ENCODE measurements at places on chromosomes 16 and 17. TPM values are rescaled to one million over a fixed set of nuclear protein-coding genes. Genes with fewer than 3 reads are reported as not detected.
A peak's percentile ranks its signal among the peaks of the same experiment; 100 is the strongest.

- peak overlapping the region; percentile 28 for H3K27ac ChIP-seq
- no peaks in the 10 kb centered on the region for H3K36me3 ChIP-seq
- H3K4me3 ChIP-seq, result peak overlapping the region; percentile 52
Measured at GRCh38 chr17:78716814-78717393, 65.2 kb downstream of the CYTH1 start.

DNA sequence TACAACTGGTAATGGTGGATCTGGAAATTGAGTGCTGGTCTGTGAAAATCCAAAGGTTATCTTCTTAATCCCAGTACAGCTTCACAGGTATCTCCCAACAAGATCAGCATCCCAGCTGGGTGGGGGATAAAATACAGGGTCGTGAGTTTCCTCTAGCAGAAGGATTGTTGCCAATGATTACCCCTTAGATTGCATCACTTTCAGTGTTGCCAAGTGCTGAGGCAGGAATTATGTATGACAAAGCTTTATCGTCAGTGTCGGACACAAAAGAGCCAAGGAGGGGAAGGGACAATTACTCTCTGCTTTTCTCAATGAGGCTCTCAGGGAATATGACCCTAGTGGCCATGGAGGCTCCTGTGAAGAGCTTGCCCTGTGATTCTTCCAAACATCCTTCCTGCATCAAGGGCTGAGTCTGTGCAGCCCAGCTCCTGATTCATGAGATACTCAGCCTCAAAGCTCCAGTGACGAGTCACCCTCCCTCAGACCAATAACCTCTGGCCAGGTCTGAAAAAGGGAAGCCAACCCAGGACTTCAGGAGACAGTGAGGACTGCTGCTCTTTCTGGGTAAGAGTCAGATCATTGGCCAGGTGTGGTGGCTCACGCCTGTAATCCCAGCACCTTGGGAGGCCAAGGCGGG lies 15.0 kb downstream of the OR1F1 start:
- H3K27me3 ChIP-seq, result no peaks in the 10 kb centered on the region
- no peaks in the 10 kb centered on the region for H3K36me3 ChIP-seq
- H3K27ac ChIP-seq, result no peak overlapping the region
- DNase-seq, result no peak
- no peak overlapping the region for H3K4me3 ChIP-seq
- H3K4me1 ChIP-seq, result no peaks in the 10 kb centered on the region

GRCh38 chr16:86016201-86016965 lies 117.4 kb downstream of the IRF8 start:
- H3K27ac ChIP-seq, result no peak overlapping the region
- no peaks in the 10 kb centered on the region for H3K4me1 ChIP-seq
- no peaks in the 10 kb centered on the region for H3K36me3 ChIP-seq
- H3K4me3 ChIP-seq, result no peak overlapping the region

DNA sequence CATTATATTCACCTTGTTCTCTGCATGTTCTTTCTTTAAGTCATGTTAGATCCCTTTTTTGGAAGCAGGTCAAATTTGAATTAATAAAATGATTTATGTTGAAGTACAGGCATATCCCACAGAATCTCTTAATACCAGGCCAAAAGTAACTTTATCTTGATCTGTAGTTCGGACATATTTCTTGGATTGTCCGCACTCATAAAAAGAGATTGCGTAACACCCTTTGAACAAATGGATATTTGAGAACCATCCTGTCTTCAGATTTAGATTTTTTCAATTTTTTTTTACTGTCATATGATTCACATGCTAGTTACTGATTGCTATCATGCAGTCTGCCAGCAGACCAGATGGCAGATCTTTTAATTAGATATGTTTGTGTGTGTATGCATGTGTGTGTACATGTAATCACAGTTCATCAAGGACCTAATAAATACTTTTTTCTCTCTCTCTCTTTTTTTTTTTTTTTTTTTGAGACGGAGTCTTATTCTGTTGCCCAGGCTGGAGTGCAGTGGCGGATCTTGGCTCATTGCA lies 352.6 kb downstream of the WWOX start:
- DNase-seq, result no peak
- no peak overlapping the region for H3K27ac ChIP-seq
- H3K4me1 ChIP-seq, result no peaks in the 10 kb centered on the region

DNA sequence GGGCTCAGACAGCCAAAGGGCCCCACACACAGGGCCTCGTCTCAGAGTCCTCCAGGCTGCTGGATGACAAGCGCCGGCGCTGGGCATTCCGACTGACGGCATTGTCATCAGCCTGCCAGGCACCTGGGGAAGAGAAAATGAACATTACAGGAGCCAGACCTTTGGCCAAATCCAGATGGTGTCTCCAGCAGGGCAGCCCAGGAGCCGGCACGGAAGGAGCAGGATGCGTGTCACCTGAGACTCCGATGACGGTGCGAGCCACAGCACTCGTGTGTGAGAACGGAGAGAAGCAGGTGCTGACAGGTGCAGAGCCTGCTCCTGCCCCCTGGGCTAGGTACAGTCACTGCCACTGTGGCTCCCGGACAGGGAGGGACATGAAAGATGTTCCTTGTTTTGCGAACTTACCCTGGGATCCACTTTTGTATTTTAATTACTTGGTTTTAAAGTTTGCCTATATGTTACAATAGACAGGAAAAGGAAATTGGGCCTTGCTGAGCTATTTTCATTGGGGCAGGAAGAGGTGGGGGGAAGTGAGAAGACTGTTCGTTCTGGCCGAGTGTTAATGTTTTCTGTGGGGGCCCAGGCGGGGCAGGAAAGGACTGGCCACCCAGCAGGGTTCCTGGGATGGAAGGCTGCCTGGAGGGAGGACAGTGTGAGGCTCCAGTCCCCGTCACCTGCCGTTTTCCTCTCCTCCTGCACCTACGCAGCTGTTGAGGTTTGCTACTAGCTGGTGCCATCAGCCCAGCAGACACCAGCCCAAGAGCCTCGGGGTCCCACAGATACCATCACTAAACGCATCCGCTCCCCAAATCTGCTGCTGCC lies 4.4 kb upstream of the FOXJ1 start:
- H3K27me3 ChIP-seq, result no peaks in the 10 kb centered on the region
- peaks cover 46% of the 10 kb centered on the region for H3K4me1 ChIP-seq
- no peaks in the 10 kb centered on the region for H3K36me3 ChIP-seq
- DNase-seq, result peak; percentile 51

- no peak overlapping the region for H3K4me3 ChIP-seq
- no peaks in the 10 kb centered on the region for H3K4me1 ChIP-seq
- no peak overlapping the region for H3K27ac ChIP-seq
- DNase-seq, result no peak
- H3K27me3 ChIP-seq, result no peaks in the 10 kb centered on the region
Measured at GRCh38 chr17:56173026-56173425, 19.8 kb downstream of the ANKFN1 start.

- no peaks in the 10 kb centered on the region for H3K36me3 ChIP-seq
- H3K27ac ChIP-seq, result no peak overlapping the region
- H3K27me3 ChIP-seq, result no peaks in the 10 kb centered on the region
- no peak overlapping the region for H3K4me3 ChIP-seq
- no peak for DNase-seq
- peaks cover 8% of the 10 kb centered on the region for H3K4me1 ChIP-seq
Measured at GRCh38 chr17:41499714-41500113, 5.7 kb downstream of the KRT13 start.

- H3K27ac ChIP-seq, result peak overlapping the region; percentile 54
- H3K27me3 ChIP-seq, result no peaks in the 10 kb centered on the region
- no peak overlapping the region for H3K4me3 ChIP-seq
- peak; percentile 61 for DNase-seq
Measured at GRCh38 chr17:38761612-38762011, 9.1 kb downstream of the PSMB3 start.

DNA sequence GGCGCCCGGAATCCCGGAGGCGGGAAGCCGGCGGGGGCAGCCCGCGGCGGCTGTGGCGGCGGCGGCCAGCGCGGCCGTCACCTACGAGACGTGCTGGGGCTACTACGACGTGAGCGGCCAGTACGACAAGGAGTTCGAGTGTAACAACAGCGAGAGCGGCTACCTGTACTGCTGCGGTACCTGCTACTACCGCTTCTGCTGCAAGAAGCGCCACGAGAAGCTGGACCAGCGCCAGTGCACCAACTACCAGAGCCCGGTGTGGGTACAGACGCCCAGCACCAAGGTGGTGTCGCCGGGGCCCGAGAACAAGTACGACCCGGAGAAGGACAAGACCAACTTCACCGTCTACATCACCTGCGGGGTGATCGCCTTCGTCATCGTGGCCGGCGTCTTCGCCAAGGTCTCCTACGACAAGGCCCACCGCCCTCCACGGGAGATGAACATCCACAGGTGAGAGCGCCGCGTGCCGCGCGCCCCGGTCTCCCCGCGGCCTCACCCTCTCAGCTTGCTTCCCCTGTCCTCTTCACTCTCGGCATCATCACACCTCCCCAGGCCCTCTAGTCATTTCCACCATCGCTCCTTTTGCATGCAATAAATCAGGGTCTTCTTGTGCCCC lies 706 bp downstream of the SHISA6 start:
- H3K36me3 ChIP-seq, result no peaks in the 10 kb centered on the region
- H3K4me3 ChIP-seq, result no peak overlapping the region
- DNase-seq, result no peak
- no peaks in the 10 kb centered on the region for H3K27me3 ChIP-seq

- H3K27me3 ChIP-seq, result no peaks in the 10 kb centered on the region
- no peaks in the 10 kb centered on the region for H3K36me3 ChIP-seq
- no peak overlapping the region for H3K4me3 ChIP-seq
- DNase-seq, result no peak
Measured at GRCh38 chr16:73311857-73312723, 264.2 kb upstream of the ZFHX3 start.

- H3K27ac ChIP-seq, result no peak overlapping the region
- no peak for DNase-seq
- no peaks in the 10 kb centered on the region for H3K4me1 ChIP-seq
- no peaks in the 10 kb centered on the region for H3K27me3 ChIP-seq
- H3K4me3 ChIP-seq, result no peak overlapping the region
Measured at GRCh38 chr16:2089706-2090480, 42.1 kb downstream of the TSC2 start.

Gene SLC5A2
- total RNA-seq, result not detected

Gene CCL2
- 5.3 TPM for total RNA-seq

Gene ADAD2
- total RNA-seq, result 0.71 TPM

Gene HSD11B2
- total RNA-seq, result 0.61 TPM

Gene LLGL2
- not detected for total RNA-seq

Gene CTRB1
- not detected for total RNA-seq

Data from SJCRH30 (cell line).